ENCODE measurements at places on chromosomes 3 and 15.

DNA sequence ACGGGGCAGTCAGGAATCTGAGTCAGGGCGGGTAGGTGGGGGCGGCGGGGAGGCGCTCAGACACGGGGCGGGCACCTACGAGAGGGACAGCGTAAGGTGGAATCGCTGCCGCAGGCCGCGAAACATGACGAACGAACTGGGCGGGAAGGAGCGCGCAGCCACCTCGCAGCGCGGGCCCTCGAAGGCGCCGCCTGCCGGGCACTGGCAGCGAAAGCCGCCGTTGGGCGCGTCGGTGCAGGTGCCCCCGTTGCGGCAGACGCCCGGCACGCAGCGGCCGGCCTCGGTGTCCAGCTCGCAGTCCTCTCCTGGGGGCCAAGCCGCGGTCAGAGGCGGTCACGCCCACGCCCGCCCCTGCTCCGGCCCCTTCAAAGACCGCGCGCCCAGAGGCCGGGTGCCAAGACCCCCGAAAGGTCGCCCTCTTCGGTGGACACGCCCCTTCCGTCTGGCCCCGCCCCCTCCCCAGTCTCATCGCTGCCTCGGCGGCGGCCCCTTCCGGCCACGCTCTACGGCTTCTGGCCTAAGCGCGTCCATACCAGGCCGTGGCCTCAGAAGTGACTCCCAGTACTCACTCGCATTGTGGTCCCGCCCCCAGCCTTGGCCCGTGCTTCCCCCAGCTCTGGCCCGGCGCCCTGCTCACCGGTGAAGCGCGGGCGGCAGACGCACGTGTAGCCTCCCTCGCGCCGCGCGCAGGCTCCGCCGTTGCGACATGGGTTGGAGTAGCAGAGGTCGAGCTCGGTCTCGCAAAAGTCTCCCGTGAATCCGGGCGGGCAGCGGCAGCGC is 6.4 kb downstream of the CELSR3 start:
- peak; percentile 44 for DNase-seq

- DNase-seq: no peak
Measured at GRCh38 chr3:173547070-173547469, 149.5 kb downstream of the NLGN1 start.

- DNase-seq: no peak
Measured at GRCh38 chr3:6179761-6180160, 681.2 kb upstream of the GRM7 start.

DNA sequence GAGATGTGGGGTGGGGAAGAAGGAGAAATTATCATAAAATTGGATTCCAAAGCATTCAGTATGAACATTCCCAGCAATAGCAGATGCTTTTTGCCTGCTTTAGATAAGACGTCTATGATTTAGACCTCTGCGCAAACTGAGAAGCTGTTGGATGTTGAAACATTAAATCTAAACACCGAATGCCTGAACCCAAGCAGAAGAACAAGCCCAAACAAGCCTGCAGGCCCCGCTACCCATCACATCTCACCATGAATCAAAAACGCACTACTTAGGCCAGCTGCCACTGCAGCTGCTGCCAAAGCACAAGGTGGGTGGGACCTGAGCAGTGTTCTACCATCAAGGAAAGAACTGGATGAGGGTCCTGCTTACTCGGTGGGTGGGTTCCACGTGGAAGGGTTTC is 24.4 kb upstream of the THBS1 start:
- no peak for DNase-seq

DNA sequence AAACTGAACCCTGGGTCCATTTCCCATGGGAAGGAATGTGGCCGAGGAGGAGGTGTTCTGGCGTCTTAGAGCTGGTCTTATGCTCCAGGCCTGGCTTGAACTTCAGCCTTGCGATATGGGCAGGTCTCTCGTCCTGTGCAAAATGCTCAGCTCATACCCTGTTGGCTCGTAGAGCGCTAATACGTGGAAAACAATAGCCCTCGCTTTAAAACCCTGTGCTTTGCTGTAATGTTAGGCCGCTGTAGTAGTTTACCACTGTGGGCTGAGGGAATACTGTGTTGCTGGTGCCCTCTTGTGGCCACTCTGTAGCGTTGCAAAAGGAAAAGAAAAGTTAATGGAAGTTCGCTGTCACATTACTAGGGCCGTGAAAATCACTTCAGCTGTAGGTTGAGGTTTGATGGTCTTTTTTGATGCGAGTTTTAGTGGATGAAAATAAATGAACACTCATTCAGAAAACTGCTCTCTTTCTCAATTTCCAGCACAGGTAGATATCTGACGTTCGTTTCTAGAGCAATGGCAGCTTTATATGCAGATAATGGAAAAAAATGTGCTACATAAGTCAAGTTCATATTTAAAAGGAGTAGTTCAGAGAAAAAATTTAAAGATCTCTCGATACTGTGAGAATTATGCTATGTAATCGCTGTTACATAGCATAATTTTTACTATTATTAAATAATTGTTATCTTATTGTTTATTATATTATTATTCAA is 92.9 kb downstream of the MCTP2 start:
- DNase-seq: peak; percentile 39

DNA sequence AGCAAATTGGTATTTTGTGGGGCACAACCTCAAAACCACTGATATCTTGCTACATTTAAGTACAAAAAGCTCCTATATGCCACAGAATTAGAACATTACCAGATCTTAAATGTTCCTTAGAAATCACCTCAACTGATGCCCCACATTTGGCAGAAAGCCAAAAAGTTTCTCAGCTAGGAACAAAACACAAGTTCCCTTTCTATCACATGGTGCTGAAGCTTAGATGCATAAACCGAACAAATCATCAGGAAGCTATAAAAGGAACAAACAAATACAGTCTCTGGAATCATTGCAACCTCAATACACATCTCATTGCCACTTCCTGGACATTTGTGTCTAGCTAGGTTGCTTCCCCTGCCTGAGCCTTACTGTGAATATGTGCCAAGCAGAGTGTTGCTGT is 492.6 kb downstream of the LPP start:
- DNase-seq: no peak

DNA sequence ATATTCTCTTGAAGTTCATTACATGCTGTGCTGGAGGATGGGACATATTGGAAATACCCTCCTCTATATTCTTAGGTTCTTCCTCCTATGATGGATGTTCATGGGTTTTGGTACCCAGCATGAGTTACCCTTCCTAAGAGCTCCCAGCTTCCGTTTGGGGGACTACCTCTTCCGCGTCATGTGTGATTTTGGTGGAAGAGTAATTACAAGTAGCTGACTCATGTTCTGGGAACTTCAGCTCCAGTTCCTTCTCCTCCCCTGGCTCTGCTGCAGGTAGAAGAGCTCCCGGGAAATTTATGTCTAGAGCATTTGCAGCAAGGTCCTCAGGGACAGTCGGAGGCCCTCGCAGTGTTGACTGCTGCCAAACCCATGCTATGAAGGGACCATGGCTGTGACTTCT is 208.8 kb upstream of the IL12A start:
- no peak for DNase-seq

- DNase-seq: no peak
Measured at GRCh38 chr15:67021455-67021854, 43.9 kb upstream of the SMAD3 start.

DNA sequence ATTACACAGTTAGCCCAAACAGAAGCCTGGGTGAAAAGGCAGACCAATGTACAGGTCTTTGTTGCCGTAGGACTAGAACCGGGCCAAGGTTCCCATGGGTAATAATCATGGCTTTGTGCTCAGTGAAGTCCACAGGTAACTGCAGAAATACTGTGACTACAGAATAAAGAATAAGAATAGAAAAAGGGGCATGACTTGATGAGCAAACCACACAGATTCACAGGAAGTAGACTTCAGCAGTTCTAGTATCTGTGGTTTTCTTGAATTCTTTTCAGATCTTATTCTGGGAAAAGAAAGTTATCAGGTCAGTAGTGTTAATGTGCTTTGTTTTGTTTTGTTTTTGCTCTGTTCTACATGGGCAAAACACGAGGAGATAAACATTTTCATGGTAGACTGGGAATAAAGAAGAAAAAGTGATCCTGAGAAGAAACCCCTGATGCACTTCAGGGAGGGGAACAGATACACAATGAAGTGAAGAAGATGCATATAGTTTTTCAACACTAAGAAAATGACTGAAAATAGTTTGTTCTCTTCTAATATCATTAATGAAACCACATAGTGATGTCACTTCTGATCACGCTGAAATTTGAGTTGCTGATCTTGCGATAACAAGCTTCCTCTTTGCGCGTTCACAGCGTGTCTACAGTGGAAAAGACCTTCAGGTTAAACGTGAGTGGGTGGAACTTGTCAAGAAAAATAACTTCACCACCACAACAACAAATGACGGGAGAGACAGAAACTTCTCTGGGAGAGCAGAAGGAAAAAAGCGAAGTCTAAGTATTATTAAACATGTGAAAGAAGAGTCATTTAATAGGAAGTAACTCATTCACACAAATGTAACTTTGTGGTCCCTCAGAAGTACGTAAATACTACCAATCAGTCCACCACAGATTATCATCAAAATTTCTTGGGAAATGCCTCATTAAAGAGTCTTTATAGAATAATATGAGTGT is 315.8 kb upstream of the SATB1 start:
- no peak for DNase-seq

- DNase-seq: no peak
Measured at GRCh38 chr3:159840703-159841299, 147.8 kb upstream of the IL12A start.

DNA sequence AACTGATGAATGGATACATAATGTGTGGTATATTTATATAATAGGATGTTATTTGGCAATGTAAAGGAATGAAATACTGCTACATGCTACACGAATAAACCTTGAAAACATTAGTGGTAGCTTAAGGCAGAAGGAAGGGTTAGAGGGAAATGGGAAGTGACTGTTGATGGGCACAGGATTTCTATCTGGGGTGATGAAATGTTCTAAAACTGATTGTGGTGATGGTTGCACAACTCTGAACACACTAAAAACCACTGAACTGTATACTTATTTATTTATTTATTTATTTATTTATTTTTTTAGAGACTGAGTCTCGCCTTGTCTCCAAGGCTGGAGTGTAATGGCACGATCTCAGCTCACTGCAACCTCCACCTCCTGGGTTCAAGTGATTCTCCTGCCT is 24.8 kb upstream of the SHISA5 start:
- no peak for DNase-seq
